SW 1271 (cell line): ENCODE measurements at places on chromosomes 5 and 9.

DNA sequence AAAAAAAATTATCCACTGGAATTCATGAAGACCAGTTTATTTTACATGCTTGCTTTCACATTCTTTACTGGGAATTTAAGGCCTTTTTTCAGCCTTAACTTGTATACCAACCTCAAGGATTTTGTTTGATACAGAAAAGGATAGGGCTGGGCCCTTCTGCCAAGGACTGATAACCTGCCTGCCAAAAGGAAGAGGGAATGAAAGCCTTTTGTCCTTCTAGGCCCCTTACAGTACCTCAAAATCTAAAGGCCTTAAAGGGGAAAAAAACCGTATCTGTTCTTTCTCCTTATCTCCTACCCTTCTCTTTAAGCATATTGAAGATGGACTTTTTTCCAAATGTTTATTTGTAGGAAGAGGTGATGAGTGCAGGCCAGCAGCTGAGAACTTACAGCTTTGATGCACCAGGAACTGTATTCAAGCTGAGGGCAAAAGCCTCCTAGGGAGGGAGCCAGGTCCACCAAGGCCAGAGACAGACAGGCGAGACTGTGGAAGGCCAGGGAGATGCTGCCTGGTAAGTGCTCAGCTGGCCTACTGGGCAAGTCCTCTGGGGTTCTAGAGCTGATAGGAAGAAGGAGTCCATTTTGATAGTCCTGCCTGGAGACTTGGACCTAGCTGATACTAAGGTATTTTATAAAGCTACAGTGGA is 31.8 kb downstream of the FAXDC2 start:
- no peak for DNase-seq

DNA sequence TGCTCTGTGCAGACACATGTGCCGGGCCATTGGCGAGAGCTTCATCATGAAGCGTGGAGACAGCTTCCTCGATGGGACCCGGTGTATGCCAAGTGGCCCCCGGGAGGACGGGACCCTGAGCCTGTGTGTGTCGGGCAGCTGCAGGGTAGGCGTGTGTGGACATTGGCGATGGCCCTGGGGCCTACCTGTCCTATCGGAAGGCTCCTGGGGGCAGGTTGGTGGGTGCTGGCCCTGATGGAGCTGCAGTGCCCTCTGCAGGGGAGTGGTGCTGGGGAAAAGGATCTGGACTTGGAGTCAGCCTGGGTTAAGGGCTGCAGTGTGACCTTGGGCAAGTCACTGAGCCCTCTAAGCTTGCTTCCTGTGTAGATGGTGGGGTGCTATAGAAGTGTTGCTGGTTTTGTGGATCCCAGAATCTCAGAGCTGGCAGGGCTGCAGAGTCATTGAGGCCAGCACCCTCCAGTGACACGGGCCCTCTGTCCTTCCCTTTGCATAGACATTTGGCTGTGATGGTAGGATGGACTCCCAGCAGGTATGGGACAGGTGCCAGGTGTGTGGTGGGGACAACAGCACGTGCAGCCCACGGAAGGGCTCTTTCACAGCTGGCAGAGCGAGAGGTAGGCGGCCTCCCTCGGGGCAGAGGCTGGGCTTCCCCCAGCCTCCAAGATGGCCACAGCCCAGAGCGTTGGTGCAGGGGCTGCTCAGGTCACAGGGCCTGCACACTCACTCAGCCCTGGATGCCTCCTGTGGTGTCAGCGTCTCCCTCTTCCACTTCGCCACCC is 15.8 kb downstream of the ADAMTS13 start:
- DNase-seq = no peak

- DNase-seq = no peak
These were observed 31.3 kb upstream of the MATR3 start for GRCh38 chr5:139262059-139262741.

DNA sequence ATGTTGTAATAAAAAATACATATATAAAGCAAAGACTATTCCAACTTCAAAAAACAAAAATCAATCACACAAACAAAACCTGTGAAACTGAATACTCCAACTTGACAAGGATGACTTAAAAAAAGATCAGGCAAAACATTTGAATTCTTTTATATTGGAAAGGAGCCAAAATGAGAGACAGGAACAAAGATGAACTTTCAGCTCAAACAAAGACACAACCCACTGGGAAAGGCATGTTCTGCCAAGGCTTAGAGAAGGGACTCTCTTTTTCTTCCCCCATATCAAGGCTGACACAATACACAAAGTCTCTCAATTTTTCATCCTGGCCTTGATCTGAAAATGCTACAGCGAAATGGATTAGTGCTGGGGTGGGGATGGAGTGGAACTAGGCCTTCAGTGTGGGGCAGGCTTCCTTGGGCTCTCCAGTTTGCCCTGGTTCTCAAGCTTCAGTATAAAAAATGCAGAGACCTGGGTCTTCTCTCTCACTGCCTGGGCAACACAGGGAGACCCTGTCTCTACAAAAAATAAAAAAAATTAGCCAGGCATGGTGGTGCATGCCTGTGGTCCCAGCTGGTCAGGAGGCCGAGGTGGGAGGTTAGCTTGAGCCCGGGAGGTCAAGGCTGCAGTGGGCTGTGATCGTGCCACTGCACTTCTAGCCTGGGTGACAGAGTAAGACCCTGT is 11.6 kb upstream of the FAM169A start:
- no peak for DNase-seq

- no peak for DNase-seq
These were observed 10.6 kb upstream of the PARP8 start for GRCh38 chr5:50655810-50656205.

- no peak for DNase-seq
These were observed 26.4 kb downstream of the FGF18 start for GRCh38 chr5:171445644-171446516.

DNA sequence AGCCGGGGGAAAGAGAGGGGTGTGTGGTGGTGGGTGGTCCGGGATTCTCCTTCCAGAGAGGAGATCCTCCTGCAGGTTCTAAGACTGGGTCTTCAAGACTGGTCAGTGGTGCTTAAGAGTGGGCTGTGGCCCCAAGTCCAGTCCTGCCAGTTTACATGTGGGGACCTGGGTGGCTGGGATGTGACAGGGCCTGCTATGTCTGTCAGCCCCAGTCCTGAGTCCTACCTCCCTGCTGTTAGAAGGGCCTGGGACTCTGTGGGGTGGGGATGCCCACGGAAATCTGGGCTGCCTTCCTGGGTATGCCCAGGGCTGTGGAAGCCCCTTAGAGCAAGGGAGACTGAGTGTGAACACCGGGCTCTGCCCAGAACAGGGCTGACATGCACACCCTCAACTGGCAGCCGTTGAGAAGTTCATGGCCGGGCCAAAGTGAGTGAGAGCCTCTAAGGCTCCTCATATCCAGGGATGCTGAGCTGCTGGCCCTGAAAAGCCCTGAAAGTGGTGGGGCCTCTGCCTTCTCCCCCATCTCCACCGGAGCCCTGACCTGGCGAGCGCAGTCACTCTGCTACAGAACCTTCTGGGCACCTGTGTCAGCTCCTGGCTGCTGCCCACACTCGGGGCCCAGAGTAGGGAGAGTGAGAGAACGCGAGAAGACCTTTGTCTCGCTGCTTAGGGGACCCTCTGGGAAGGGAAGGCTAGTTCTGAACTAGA is 1.7 kb downstream of the PHF2 start:
- DNase-seq = no peak

DNA sequence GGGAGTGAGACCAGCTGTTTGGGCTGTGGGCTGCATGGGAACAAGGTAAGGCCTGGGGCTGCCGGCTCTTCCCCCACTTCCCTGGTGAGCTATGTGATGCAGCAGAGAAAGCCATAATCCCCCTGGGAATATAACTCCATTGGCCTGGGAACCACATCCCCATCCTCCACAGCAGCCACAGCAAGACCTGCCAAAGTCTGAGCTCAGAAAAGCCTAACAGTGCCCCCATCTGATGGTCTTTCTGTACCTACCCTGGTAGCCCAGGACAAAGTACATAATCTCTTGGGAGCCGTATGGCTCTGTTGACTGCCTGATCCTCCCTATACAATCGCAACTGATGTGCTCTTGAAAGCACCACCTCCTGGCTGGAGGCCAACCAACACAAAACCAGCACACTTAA is 432.6 kb downstream of the CDH18 start:
- DNase-seq = no peak

- DNase-seq = no peak
These were observed 3.1 kb downstream of the MRPS2 start for GRCh38 chr9:135503371-135504261.

GRCh38 chr5:50995285-50995942 is 329.0 kb downstream of the PARP8 start:
- no peak for DNase-seq

DNA sequence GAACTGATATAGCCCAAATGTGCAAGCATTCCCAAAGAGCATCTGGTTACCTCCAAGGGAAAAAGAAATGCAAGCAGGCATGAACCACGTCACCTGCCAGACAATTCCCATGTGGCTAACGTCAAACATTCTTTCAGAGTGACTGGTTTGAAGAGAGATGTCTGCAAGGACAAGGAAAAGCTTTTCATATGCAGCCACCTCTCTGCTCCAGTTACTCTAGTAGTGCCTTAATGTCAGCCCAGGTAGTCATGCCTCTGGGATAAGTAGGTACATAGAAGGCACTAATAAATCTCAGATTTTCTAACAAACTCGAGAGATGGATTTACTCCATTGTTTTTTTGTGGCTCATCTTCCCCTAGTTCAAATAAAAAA is 96.8 kb upstream of the IFNK start:
- DNase-seq = no peak

DNA sequence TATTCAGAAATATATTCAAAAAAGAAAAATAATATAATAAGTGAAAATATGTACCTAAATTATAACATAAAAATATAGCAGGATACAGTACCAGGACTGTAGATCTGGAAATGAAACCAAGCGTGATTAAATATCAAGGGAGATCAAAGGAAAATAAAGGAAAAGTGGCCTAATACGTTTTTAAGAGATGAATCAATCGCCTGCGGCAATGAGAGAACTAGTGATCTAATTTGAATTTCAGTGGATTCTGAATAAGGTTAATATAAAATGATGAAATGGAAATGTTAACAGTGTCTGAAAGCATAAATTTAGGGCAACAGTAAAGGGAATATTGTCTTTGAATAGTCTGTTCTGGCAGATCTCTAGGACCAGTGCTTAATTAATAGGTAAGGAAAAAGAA is 1761.9 kb upstream of the ACO1 start:
- no peak for DNase-seq

GRCh38 chr5:91212714-91213092 is 170.4 kb downstream of the ARRDC3 start:
- DNase-seq = no peak

DNA sequence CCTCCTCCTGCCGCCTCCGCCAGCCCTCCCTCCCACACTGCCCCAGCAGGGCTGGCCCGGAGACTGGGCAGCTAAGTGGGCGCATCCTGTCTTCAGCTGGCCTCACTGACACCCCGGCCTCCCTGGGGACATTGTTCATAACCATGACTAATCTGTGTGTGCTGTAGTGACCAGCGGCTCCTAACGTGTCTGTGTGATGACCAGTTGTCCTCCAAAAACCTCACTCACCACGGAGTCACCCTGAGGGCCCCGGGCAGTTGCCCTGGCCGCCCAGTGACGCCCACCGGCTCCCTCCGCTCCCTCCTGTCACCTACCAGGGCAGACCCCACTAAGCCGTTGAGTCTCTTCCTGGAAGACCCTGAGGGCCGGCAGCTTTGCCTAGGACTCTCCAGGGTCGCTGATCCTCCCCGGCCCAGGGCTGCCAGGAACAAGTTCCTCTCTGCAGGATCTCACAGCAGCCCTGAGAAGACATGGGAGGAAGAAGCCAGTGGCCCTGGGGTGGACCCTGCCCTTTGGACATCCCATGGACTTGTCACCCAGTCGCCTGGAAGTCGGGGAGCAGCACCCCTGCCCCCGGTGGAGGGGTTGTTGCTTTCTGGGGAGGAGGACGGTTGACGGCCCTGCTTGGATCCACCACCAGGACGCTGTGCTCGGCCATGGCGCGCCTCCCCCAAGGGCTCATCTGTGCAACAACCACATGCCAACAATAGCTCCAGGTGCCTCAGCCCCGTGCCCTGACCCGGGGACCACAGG is 110.2 kb upstream of the LMX1B start:
- no peak for DNase-seq

- no peak for DNase-seq
These were observed 116.4 kb downstream of the GADD45G start for GRCh38 chr9:89721176-89721700.

DNA sequence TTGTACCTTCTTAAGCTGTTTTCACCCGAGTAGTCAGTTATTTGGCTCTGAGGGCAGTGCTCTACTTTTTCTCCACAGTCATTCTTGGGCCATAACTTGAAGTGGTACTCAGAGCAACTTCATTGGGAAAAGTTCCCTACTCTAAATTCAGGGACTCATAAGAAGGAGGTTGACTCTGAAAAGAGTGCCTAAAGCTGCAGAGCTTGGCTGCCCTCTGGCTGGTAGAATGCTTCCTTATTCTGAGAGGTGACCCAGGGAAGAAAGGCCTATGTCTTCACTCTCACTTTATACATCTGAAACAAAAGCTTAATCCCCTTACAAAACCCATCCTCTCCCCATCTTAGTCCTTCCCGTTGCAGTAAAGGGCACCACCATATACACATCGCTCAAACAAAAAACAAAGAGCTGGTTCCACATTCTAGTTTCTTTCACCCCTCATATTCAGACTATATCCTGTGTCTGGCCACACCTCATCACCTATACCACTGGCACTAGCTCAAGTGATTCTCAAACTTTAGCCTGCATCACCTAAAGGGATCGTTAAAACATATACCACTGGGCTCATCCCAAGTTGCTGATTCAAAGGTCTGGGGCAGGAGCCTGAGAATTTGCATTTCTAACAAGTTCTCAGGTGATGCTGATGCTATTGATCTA is 7.9 kb downstream of the IGIP start:
- DNase-seq = no peak

DNA sequence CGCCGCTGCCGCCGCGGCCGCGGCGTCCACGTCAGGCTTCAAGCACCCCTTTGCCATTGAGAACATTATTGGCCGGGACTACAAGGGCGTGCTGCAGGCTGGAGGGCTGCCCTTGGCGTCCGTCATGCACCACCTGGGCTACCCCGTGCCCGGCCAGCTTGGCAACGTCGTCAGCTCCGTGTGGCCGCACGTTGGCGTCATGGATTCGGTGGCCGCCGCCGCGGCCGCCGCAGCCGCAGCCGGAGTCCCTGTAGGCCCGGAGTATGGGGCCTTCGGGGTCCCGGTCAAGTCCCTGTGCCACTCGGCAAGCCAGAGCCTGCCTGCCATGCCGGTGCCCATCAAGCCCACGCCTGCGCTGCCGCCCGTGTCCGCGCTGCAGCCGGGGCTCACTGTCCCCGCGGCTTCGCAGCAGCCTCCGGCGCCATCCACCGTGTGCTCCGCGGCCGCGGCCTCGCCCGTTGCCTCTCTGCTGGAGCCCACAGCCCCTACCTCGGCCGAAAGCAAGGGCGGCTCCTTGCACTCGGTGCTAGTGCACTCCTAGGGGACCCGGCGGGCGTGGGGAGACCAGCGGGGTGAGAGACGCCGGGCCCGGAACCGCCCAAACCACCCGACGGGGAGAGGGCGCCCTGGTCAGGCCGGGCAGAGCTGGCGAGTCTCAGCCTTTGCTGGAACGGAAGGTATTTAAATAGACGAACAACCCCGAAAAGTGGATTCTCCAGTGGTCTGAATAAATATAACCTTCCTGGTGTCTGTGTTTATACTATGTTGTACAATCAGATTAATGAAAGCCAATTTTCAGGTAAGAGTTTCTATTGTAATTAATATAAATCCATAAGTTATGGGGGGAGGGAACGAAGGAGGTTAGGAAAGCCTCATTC is 1.2 kb downstream of the FOXB2 start:
- no peak for DNase-seq
